ENCODE measurements at places on chromosomes 1 and 21.

DNA sequence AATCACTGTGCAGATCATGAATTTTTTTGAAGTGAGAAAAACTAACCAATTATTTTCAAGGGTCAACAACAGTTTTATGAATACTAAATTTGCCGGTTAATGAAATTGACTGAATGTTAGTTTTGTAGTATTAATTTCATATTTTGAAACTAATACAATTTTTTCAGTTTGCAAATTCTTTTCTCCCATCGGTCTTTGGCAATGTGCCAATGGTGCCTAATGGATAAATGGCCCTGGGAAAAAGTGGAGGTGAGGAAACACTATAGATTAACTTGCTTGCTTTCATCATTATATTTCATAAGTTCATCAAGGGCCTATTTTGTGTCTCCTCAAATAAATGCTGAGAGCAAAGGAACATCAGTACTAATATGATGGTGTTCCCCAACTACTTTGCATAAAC is 4.1 kb downstream of the C1orf141 start:
- DNase-seq: no peak

GRCh38 chr1:241715956-241716355 is 63.9 kb downstream of the WDR64 start:
- no peak for DNase-seq

- DNase-seq: no peak
Measured at GRCh38 chr1:160214481-160215140, 9.4 kb downstream of the PEA15 start.

- no peak for DNase-seq
Measured at GRCh38 chr1:18631496-18632217, 1.0 kb downstream of the PAX7 start.

- no peak for DNase-seq
Measured at GRCh38 chr1:235953801-235954200, 87.1 kb upstream of the LYST start.

- DNase-seq: peak; percentile 59
Measured at GRCh38 chr1:39491146-39491921, at the start of gene BMP8A. BMP8A (plus strand) TSS chr1:39491636; CDS start chr1:39491992, 356 bp downstream.

DNA sequence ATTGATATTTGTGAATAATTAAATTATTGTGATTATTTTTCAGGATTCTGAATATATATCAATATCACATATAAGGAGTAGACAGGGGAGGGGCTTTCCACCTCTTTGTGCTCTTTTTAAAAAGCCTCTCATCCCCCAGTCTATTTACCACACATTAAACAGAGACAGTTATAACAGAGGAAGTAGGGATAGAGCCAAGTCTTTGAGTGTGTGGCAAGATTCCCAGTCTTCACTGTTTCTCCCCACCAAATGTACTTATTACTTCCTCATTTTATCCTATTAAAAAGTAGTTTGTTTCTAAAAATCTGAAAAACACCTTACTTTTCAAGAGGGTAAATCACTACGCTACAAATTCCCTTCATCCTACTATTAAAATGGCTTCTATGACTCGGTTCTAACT is 46.7 kb downstream of the EPS15 start:
- DNase-seq: no peak

- DNase-seq: peak; percentile 62
Measured at GRCh38 chr1:203649999-203650836, 23.6 kb downstream of the ATP2B4 start.

GRCh38 chr1:182718311-182718710 is 33.9 kb upstream of the RGS8 start:
- no peak for DNase-seq

DNA sequence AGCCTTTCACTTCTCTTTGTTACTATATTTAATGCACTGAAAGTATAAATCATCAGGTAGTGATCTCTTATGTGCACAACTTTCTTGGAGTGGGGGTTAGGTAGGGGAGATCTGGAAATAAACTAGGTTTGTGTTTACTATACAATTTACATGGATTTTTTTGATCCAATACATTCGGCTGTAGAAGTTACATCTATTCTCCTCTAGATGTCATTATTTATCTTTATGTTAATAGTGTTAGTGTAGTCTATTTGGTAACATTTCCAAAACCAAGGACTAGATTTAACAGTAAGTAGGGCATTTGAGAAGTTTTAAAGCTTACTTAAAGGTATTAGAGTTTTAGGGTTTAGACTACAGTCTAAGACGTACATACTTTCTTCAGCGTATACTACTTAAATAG is 5.4 kb downstream of the VPS45 start:
- DNase-seq: no peak

DNA sequence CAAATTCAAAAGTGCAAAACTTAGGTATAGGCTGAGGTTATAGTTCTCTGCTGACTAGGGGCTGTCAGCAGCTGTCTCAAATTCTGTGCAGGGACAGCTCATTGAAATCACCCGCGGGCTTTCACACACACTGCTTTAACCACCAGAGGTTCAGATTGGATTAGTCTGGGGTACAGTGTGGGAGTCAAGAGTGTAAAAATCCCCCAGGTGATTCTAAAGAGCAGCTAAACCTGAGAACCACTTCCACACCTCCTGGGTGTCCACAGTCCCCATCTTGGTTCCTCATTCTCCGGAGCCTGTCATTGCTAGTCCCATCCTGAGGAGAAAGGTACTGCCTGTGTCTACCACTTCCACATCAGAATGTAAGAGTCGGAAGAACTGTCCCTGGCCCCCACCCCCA is 9.9 kb upstream of the TDRD10 start:
- DNase-seq: no peak

DNA sequence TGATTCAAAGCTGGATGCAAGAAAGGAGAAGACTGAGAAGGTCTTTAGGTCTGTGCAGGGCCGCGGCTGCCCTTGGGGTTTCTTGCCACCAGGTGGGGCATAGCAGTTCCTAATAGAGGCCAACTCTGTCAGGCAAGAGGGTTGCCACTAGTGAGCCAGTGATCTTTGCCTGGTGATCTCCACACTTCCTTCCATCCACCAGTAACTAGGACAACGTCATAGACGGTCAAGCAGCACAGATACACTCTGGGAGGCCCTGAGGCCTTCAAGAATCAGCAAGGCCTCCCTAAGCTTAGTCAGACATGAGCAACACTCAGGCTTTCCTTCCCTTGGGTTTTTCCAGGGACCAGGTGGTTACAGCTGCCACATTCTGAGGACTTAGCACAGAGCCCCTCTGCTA is 32.9 kb upstream of the ATP2B4 start:
- DNase-seq: peak; percentile 43

DNA sequence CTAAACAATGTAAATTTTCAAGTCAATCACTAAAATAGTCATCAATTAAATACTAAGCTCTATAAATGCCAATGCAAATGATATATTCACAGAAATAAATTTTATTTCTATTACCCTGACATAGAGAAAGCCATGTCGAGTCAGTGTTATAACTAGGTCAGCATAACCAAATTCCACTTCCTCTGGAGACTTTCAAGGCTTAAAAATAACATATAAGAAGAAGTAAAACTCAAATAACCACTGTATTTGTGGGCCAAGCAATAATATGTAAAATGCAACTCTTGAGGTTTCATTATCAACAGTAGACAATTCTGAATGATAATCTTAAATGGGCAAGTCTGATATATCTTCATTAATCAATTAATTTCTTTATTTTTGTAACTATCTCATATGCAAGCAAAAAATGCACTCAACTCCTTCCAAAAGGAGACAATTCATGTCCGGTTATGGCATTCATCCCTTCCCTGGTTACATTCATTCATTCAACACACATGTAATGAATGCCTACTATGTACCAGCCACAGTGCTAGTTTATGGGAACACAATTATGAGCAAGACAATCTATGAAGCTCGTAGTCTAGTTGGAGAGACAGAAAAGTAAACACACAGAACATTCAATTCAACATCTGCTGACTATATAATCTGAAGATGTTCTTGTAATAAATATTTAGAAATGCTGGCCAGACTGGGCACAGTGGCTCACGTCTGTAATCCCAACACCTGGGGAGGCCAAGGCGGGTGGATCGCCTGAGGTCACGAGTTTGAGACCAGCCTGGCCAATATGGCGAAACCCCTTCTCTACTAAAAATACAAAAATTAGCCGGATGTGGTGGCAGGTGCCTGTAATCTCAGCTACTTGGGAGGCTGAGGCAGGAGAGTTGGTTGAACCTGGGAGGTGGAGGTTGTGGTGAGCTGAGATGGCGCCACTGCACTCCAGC is 37.1 kb upstream of the CAP1 start:
- DNase-seq: no peak

All from stimulated activated CD8-positive, alpha-beta memory T cell treated with anti-CD3 and anti-CD28 coated beads, Interleukin-4, amount 100 ng/mL, for 24 hours (primary cell).